Left cardiac atrium (tissue), 4 donors: ENCODE measurements at places on chromosomes 1 and 21. TPM values are rescaled to one million over a fixed set of nuclear protein-coding genes. Genes with fewer than 3 reads are reported as not detected.

TMEM63A gene
- 37.1 TPM for total RNA-seq

KIF14 gene
- total RNA-seq = 0.27 TPM

DNA sequence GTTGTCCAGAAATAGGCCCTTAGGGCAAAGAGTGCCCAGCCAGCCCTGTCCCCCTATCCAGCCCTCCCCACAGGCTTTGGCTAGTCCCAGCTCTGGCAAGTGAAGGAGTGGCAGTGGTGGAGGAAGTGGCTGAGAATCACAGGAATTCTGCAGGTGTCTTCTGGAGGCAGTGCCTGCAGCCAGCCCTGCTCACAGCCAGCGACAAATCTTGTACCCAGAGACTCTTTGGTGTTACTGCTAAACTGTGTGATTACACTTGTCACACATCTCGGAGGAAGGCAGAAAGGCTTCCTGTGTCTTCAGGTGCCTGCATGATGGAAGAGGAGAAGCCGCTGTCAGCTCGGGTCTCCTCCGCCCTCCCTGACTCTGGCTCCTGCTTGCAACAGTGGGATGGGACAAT, 71.6 kb upstream of the GRIK3 start:
- no peak for DNase-seq

DNA sequence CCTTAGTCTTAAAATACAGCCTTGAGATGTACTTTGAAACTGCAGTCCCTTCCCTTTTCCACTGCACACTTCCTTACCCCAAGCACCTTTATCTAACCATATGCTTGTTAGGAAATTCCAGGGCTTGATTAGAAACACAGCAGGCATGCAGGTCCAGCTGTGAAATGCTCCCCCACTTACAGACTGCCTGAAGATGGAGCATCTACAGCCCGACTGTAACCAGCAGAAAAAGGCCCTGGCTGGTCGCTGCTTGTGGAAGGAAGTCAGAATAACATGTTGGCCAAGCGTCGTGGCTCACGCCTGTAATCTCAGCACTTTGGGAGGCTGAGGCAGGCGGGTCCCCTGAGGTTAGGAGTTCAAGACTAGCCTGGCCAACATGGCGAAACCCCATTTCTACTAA, 37.2 kb downstream of the VN1R5 start:
- no peak for DNase-seq

GRCh38 chr1:205074513-205074912, 9.7 kb downstream of the TMEM81 start:
- no peak for DNase-seq

RYR2 gene
- total RNA-seq = 433 TPM

- peak; percentile 29 for DNase-seq
Observed at GRCh38 chr1:150981177-150981804, 801 bp upstream of the ANXA9 start.

DNA sequence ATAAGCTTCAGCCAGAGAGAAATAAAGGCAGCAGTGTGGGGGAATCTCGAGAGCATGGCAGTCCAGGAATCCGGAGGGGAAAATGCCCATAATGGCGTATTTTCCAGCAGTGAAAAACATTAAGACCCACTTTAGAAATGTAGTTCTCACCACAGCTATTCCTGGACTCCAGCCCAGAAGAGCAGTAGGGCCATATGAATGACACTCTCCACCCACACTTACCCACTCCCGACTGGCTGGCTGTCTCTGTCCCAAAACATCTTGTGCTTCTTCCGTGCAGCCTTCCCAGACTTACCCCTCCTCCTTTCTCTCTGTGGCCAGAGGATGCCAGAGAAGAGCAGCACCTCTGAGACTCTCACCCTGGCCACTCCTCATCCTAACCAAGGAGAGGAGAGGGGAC, 56.4 kb downstream of the TRABD2B start:
- no peak for DNase-seq

- DNase-seq = no peak
Observed at GRCh38 chr1:232586679-232587078, 43.3 kb downstream of the SIPA1L2 start.

- DNase-seq = no peak
Observed at GRCh38 chr1:54516249-54516920, 31.6 kb upstream of the ACOT11 start.

MEX3A gene
- total RNA-seq = 0.42 TPM

DNA sequence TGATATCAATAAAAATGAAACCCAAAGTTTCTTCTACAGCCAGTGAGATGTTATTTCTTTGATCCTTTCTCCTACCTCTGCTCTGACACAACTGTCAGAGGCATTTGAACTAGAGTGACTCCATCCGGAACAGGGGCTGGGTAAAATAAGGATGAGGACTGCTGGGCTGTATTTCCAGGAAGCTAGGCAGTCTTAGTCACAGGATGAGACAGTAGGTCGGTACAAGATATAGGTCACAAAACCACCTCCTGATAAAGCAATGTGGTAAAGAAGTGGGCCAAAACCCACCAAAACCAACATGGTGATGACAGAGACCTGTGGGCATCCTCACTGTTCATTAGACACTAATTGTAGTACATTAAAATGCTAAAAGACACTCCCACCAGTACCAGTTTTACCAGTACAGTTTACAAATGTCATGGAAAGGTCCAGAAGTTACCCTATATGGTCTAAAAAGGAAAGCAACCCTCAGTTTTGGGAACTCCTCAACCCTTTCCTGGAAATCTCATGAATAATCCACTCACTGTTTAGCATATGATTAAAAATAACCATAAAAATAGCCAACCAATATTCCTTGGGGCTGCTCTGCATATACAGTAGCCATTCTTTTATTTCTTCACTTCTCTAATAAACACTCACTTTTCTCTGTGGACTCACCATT, 96.7 kb downstream of the GABPA start:
- no peak for DNase-seq
